ENCODE measurements at places on chromosomes 11 and 22.
A peak's percentile ranks its signal among the peaks of the same experiment; 100 is the strongest.

GRCh38 chr11:12460466-12460865 is 83.1 kb downstream of the PARVA start:
- peak; percentile 66 for DNase-seq

DNA sequence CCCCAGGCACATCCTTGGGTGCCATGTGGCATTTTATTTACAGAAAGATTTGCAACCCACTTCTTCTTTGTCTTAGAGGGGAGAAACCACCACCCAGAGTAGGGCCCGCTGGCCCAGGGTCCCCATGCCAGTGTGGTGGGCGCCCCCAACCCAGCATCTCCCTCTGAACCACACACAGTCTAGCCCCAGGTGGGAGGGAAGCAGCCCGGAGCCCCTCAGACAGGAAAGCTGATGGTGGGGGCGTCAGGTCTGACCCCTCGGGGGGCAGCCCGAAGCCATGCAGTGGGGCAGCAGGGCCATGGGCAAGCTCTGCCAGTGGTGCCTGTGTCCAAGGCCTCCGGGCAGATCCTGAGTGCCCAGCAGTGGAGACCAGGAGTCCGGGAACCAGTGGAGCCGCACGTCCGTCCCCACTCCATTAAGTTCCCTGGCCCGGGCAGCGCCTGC is 11.7 kb downstream of the TRPM5 start:
- DNase-seq: no peak

- no peak for DNase-seq
Measured at GRCh38 chr22:49063545-49063890, 764.2 kb downstream of the BRD1 start.

- DNase-seq: no peak
Measured at GRCh38 chr22:43484227-43484626, 72.4 kb downstream of the MPPED1 start.

Data from choroid plexus epithelial cell (primary cell).